ENCODE measurements at places on chromosomes 12 and 14.

DNA sequence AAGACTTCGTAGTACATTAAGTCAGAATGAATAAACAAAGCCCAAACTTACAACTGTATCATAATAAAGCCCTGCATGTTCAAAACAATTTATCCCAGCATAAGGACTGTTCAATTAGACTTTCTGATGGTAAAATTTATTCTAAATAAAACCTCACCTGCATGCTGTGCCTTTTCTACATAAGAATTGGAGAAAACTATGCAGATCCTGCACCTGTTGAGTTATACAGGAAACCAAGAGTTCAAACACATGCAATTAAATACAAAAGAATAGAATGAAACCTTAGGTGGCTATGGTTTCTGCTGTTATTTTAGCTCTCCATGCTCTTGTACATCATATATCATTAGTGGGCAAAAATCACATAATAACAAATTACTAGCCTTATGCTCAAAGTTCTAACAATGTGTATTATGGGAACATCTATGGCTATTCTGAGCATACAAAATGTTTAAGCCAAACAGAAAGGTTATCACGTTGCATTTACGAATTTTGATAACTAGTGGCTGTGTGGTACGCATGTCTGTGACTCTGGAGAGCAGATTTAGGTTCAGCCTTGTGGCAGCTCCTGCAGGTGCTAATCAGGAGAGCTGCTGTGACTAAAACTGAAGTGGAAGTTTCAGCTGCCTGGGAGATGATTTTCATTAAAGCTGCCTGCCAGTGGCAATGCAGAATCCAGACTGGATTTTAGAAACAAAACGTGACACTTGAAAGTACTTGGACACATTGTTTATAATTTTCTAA, 36.1 kb upstream of the LRFN5 start:
- DNase-seq = no peak

DNA sequence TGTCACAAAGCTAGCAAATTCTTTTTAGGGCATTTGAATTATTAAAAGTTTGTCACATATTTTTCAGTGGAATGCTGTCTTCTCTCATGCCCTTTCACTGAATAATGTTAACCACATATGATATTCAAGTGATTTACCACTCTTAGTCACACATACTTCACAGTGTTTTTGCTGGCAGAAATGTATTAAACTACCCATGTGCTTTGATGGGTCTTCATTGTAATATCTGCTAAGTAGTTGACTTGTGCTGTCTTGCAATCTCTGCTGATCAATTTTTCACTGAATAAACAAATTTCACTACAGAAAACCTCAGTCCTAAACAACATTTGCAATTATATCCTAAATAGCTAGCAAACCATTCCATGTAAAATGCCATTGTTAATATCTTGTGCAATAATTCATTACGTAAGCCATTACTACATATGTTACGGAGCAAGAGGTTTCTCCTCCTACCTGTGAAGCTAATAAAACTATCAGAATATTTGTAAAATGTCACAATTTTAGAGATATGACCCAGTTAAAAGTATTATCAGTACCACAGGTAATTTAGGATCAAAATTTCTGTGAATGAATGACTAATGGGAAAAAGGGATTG, 64.6 kb upstream of the LMO3 start:
- no peak for DNase-seq

- DNase-seq = peak; percentile 14
These were observed 858 bp upstream of the FRMD6 start for GRCh38 chr14:51650716-51651387.

DNA sequence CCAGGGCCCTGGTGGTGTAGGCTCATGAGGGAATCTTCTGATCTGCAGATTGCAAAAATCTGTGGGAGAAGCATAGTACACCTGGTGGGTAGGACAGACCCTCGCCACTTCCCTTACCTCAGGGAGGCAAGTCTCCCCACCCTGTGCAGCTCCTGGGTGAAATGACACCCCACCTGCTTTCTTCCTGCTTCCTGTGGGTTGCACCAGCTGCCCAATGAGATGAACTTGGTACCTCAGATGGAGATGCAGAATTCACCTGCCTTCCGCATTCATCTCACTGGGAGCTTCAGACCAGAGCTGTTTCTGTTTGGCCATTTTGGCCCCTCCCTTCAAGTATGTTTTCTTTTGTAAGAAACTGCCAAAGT, 4.7 kb downstream of the CLEC2D start:
- DNase-seq = peak; percentile 31

DNA sequence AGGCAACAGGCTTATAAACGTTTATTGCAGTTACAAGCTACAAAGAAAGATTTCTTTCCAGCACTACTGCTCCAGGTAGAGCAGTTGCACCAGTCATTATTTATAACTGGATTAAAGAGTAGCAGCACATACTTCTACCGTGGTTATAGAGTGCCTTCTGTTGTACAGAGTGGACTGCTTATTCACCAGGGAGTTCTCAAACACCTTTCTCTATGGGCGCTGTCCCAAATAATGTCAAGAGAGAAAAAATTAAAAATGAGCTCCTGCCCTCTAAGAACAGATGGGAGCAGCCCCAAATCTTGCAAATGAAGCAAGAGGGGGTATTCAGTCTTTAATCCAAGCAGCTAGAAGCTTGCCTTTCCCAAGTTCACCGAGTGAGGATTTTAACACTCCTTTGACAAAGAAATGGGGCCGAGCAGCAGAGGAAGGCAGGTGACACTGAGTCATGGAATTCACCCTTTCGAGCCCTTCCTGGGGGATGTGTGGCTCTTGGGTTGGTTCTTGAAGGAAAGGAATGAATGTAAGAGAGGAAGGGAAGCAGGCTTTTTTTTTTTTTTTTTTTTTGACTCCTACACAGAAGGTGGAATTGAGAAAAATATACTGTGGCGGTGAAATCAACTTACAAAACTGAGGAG, 181.2 kb downstream of the PRKCH start:
- DNase-seq = no peak

GRCh38 chr12:26599096-26599695, 233.8 kb downstream of the ITPR2 start:
- DNase-seq = peak; percentile 9

DNA sequence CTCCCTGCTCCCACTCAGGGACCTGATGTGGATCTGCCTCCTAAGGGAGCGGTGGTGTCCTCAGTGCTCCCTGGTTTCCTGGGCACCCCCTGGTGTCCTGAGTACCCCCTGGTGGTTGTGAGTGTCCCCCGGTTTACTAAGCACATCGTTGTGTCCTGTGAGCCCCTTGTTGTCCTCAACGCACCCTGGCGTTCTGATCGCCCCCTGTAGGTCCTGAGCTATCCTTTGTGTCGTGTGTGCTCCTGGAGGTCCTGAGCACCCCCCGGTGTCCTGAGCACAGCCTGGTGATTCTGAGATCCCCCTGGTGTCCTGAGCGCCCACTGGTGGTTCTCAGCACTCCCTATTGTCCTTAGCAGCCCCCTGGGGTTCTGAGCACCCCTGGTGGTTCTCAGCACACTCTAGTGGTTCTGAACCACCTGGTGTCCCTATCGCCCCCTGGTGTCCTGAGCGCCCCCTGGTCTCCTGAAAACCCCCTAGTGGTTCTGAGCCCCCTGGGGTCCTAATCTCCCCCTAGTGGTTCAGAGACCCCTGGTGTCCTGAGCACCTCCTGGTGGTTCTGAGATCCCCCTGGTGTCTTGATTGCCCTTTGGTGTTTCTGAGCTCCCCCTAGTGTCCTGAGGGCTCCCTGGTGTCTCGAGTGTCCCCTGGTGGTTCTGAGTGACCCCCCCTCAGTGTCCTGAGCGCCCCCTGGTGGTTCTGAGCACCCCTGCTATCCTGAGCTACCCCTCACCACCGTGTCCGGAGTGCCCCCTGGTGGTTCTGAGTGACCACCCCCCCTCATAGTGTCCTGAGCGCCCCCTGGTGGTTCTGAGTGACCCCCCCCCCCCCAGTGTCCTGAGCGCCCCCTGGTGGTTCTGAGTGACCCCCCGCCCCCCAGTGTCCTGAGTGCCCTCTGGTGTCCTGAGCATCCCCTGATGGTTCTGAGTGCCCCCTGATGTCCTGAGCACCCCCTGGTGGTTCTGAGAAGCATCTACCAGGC, 615.1 kb downstream of the TMEM121 start:
- no peak for DNase-seq

DNA sequence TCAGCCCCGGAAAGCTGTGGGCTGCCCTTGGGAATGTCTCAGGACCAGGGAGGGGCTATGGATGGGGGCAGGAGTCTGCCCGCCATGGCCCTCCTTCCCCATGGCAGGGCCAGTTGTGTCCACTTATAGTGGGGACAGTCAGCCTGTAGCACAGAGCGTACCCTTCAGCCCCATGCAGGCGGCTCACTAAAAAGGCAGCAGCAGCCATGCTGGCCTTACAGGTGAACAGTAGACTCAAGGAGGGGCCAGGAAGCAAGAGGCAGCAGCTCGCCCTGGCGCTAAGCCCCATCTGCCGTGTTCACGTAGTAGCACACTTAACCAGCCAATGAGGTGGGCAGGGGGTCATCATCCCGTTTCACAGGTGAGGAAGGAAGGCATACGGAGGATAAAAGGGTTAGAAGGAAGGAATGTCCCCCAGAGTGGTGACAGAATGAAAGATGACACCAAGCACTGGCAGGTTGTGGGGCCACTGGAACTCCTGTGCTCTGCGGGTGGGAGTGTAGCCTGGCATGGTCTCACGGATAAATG, 52.7 kb downstream of the FAM222A start:
- DNase-seq = no peak

DNA sequence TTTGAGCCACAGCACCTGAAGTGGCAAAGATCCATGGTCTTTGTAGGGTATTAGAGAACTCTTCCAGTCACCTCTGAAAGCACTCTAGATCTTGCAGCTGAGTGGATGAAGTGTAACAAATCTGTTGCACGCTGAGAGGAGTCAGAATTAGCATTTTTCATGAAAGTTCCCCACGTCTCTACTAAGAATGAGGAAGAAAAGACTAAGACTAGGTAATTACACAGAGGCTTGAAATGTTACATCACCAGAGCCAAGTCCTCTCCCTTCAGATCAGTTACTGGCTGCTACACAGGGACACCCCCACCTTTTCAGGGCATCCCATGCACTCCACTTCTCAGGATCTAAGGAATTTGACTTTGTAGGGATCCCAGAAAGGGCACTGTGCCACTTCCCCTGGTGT, 98.6 kb upstream of the FKBP4 start:
- DNase-seq = no peak

GRCh38 chr14:53515276-53515675, 362.2 kb upstream of the DDHD1 start:
- no peak for DNase-seq

- no peak for DNase-seq
These were observed 22.0 kb upstream of the SSTR1 start for GRCh38 chr14:38185671-38186070.

DNA sequence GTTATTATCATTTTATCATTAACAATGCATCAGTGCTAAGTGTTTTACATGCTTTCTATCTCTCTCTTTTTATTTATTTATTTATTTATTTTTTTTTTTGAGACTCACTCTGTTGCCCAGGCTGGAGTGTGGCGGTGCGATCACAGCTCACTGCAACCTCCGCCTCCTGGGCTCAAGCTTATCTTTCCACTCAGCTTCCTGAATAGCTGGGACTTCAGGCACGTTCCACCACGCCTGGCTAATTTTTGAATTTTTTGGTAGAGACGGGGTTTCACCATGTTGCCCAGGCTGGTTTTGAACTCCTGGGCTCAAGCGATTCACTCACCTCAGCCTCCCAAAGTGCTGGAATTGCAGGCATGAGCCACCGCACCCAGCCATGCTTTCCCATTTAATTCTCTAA, 3.9 kb upstream of the BTG1 start:
- DNase-seq = no peak

GRCh38 chr14:24277071-24277470, 5.7 kb upstream of the RABGGTA start:
- no peak for DNase-seq

DNA sequence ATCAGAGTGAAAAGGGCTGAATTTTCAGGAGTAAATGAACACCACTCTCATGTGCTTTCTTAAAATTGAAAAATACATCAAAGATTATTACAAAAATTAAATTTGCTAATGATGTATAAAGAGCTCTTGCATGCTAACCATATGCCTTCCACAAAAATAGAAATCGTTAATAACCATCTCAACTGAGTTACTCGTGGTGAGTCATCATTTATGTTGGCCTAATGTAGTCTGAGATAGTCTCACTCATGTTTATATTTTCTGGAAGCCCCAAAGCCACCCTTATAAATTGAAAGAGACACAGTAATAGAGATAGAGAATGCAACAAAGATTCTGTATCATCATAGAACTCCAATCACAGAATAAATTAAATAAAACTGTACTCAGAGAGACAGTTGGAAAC, 131.2 kb downstream of the KCNH5 start:
- DNase-seq = no peak

- no peak for DNase-seq
These were observed 44.8 kb downstream of the ARHGAP5 start for GRCh38 chr14:32121948-32122347.

DNA sequence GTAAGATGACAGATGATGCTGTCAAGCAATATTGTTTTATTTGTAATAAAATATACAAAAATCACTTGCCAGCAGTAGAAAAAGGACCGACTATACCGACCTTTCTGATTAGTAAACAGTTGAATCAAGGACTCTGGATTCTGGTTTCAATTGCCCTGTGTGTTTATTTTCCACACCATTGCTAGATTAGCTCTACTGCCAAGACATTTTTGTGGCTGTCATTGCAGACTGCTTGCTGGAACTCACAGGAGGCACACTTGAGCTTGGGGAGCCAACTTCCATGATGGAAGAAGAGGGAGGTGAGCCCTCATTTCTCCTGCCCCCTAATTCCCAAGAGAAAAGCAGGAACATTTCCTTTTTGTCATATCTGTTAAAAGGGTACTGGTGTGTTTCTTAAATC, 51.3 kb downstream of the MAPKAPK5 start:
- no peak for DNase-seq

DNA sequence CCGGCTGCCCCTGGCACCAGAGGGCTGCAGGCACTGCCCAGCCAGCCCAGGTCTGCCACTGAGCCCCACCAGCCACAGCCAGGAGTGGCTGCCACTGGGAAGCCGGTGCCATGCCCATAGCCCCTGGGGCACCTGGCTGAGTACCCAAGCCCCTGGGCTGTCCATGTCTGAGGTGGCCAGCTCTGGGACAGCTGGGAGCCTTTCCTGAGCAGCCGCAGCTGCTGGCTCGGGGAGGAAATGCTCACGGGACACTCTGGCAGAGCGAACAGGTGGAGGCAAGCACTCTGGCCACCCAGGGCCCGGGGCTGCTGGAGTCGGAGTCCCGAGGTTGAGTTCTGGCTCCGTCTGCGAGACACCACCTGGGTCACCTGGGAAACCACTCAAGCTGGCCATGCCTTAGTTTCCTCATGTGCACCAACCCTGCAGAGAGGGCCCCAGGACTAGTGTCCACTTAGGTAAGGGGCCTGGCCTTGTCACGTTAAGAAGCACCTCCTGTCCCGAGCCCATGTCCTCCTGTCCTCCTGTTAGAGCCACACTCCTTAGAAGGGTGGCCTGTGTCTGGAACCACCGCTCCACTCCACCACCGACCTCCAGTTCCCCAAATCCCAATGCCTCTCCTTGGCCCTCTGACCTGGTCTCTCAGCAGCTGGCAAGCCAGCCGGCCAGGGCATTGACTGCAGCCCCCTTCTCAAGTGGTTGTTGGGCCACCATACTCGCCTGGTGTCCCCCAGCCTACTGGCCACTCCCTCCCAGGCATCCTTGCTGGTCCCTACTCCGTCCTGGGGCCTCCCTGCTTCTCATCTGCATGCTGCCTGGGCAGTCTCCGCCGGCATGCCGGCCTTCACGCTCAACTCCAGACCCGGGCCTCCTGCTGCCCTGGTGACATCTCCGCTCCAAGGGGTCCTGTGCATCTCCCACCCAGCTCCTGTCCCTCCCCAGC, 45.3 kb downstream of the BEGAIN start:
- DNase-seq = peak; percentile 21

- no peak for DNase-seq
These were observed 80.0 kb upstream of the PRICKLE1 start for GRCh38 chr12:42669553-42669952.
